ENCODE measurements at places on chromosomes 3 and 15.
A peak's percentile ranks its signal among the peaks of the same experiment; 100 is the strongest.

GRCh38 chr3:115646027-115646690, 22.8 kb downstream of the GAP43 start:
- DNase-seq, result no peak

GRCh38 chr3:31289584-31289983, 243.1 kb upstream of the STT3B start:
- DNase-seq, result no peak

GRCh38 chr15:29568840-29569532, 253.3 kb downstream of the TJP1 start:
- no peak for DNase-seq

- no peak for DNase-seq
Observed at GRCh38 chr3:13703071-13703470, 154.1 kb downstream of the FBLN2 start.

DNA sequence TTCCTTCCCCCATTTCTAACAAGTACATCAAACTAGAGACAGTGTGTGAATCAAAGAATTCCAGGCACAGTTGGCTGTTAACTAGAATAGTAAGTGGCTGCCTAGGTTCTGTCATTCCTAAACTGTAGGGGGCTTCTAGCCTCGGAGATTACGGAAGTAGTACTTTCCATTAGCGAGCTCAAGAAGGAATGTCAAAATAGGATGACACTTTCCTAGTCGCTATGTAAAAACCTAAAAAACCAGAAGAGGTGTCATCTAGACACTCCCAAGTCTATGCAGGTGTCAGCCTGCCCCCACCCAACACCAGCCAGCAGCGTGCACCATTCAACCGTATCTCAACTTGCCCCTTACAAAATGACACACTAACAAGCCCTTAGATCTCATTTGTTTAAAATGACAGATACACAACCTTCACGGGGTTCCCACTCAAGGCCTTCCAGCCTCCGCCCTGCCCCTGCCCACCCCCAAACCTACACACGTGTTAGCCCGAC, 874 bp downstream of the INO80 start:
- peak; percentile 64 for DNase-seq

DNA sequence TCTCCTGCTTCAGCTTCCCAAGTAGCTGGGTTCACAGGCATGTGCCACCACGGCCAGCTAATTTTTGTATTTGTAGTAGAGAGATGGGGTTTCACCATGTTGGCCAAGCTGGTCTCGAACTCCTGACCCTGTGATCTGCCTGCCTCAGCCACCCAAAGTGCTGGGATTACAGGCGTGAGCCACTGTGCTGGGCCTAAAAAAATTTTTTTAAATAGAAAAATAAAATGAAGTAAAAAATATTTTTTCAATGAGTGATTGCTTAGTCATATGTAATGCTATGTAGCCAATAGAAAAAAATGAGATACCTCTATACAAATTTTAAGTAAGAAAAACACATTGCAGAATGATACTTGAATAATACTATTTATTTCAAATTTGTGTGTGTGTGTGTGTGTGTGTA, 27.9 kb upstream of the SLC30A4 start:
- peak; percentile 52 for DNase-seq

- DNase-seq, result no peak
Observed at GRCh38 chr15:65163041-65163440, 22.1 kb downstream of the CLPX start.

GRCh38 chr15:68114356-68114755, 60.2 kb downstream of the PIAS1 start:
- DNase-seq, result peak; percentile 24

DNA sequence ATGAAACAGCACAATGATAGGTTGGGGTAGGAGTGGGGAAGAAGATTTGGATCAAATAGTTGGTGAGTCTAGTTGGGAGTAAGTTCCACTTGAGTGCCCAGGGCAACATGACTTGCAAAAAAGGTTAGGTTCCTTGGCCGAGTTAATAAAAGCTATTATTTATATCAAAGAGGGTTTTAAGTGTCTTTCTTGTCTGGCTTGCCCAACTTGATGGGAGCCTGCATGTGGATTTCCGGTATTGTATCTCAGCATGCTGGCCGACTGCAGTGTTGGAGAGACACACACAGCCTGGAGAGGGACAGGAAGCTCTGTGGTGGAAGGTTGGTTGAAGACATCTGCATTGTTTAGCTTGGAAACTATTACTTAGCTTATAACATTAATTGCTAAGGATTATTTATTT, 449.5 kb upstream of the TBL1XR1 start:
- DNase-seq, result no peak

GRCh38 chr15:48856942-48857341, 21.0 kb upstream of the EID1 start:
- peak; percentile 55 for DNase-seq

DNA sequence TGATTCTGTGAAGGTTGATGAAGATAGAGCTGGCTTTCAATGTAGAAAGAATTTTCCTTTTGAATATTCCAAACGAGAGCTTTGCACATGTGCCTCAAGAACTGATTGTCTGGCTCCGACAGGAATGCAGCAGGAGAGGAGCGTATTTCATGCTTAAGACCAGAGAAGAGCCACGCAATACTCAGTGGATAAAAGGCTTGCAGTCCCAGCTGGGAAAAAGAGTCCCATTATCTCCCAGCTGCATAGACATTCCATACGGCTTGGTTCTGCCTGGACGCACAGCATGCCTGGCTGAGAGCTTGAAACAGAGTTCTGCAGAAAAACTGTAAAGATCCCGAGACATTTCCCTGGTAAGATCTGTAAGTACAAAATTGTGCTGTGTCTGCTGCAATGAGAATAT, at the start of gene CNTN6:
Gene CNTN6, plus strand, starts transcription at position 254 of the 400 bp plus-strand sequence. CDS start 54,985 bp downstream, outside the sequence.
- DNase-seq, result peak; percentile 45

DNA sequence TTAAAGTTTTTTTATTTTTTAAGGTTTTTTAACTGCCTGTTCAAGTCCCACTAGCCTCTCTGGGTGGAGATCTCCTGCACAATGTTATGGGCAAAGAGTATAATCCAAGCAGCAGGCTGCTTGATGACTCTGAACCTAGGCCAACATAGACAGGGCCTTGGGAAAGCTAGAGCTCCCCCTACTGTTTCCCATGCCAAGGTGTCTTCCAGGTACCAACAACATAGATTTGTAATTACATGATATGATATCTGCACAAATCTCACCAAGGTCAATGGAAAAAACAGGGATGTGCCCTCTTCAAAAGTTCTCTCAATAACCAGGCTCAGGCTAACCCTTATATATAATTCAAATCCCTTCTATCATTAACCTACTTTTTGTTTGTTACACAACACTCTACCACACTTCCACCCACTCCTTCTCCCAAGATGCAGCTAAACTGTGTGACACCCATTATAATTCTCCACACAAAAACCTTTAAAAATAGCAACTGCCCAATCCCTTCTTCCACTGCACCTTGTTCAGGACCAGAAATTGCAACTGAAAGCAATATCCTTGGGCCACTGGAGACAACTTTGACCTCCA, 43.8 kb downstream of the RBM15B start:
- DNase-seq, result peak; percentile 22

DNA sequence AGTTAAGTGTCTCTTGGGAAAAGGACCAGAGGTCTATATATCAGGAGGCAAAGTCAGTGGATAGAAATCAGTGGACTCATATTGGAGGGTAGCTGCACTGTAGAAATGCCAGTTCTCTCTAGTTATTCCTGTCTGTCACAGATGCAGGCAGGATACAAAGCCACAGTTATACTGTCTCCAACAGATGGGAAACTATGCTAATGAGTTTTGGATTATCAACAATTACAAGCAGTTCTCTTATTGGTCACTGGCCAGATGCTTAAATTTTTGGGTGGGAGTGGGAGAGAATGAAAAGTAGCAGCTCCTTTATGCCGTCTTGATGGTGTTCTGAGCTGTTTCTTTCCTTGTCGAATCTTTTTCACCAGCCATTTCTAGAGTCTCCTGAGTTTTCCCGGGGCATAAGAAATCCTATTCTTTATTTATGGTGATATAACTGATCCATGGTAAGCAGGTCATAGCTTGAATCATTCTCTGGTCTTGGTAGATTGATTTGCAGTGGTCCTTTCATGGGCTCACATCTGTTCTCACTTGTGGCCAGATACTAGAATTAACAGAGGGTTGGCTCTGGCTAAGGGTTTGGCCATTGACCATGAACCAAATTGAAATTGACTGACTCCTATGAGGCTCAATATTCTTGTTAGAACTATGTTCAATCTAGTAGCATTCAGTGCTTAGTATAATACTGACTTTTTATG, 44.6 kb upstream of the RBMS3 start:
- no peak for DNase-seq

- no peak for DNase-seq
Observed at GRCh38 chr15:49852756-49853155, 231.9 kb downstream of the DTWD1 start.

DNA sequence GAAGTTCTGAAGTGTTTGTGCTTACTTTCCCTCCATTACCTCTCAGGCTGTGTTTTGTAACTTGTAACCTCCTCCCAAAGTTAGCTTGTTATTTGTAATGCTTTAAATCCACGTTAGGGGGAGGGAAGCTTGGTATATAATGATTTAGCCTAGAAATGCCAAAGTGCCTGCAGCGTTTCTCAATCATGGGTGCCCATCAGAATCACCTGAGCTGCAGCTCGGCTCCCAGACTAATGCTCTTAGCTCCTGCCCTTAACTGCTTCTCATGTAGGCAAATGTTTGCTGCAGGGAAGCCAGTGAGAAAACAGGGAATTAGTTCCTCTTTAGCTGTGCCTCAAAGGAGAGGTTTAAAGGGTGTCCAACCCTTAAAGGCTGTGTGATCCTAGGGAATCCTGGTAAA, 219.2 kb upstream of the NAALADL2 start:
- DNase-seq, result no peak

GRCh38 chr3:129596194-129597086, 10.0 kb downstream of the PLXND1 start:
- DNase-seq, result peak; percentile 95

- no peak for DNase-seq
Observed at GRCh38 chr15:40100123-40100946, 8.3 kb downstream of the BMF start.

GRCh38 chr3:148763156-148763680, 64.4 kb upstream of the CPB1 start:
- no peak for DNase-seq

- no peak for DNase-seq
Observed at GRCh38 chr15:100638177-100638730, 35.9 kb downstream of the ASB7 start.

DNA sequence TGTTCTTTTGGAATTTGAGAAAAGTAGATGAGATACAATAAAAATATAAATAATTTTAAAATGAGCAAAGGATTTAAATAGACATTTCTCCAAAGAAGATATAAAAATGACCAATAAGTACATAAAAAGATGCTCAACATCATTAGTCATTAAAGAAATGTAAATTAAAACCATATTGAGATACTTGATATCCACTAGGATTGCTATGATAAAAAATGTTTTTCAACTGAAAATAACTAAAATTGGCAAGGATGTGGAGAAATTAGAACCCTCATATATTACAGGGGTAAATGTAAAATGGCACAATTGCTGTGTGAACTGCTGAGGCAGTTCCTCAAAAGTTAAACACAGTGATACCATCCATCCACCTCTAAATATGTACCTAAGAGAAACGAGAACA, 38.8 kb downstream of the LRRFIP2 start:
- DNase-seq, result peak; percentile 45

DNA sequence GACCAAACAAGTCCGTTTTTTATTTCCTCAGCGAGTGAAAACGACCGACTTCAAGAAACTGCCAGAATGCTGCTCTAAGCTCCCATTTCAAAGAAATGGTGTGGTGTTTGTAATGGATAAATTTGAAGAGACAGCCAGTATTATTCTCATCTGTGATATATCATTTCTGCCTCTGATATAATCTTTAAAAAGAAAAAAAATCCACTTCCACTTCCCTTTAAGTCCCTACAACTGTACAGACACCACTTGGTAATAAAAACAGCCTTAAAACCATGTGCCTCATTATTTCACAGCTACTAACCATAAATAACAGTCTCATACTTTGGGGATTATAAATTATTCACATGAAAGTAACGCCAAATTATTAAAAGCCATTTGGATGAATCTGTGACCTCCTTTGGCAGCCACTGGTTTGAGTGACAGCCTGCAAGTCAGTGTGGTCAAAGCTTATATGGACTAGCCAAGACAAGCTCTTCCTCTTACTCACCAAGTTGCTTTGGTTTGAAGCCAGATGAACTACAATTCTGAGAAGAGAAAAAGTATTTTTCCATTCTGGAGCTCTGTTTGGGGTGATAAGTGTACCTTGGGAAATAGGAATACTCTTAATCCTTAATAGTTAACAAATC, 168.0 kb downstream of the SHOX2 start:
- peak; percentile 68 for DNase-seq

DNA sequence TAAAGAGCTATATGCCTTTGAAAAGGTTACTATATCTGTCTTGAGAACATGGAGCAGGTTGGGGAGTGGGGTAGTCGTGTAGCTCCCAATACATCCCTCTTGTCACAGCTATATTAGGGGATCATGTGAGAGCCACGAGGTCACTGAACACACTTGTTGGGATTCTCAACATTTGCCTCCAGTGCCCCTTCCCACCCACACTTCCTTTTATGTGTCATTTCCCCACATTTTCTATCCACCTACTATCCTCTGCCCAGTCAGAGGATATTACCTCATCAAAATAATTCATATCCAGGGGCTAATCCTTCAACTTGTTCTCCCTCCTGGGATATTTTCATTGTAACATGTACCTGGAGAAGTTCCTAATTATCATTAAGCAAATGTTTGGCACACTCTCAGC, 85.0 kb downstream of the CYP19A1 start:
- no peak for DNase-seq
